HS-27A (cell line): ENCODE measurements at places on chromosomes 3 and 15.

- no peak for DNase-seq
Measured at GRCh38 chr3:64097920-64098319, 74.6 kb upstream of the PSMD6 start.

- no peak for DNase-seq
Measured at GRCh38 chr3:128081226-128081625, 29.0 kb downstream of the SEC61A1 start.

GRCh38 chr3:67819447-67819846 lies 165.0 kb upstream of the SUCLG2 start:
- DNase-seq = no peak

DNA sequence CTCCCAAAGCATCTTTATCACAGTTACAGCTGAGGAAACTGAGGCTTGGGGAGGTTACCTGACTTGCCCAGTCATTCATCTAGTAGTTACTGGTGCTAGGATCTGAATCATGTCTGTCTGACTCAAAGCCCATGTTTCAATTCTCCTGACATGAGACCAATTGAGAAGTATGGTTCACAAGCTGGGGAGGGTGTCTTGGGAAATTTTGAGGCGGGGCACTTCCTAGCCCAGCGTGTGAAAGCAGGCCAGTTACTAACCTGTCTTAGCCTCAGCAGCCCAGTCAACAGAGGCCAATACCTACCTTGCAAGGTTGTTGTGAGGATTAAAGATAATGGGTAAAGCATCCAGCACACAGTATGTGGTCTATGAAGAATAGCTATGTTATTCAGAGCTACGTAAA lies 37.0 kb downstream of the CLDN18 start:
- no peak for DNase-seq

GRCh38 chr3:32743934-32744333 lies 58.9 kb downstream of the CNOT10 start:
- no peak for DNase-seq

- no peak for DNase-seq
Measured at GRCh38 chr15:64683378-64683777, 92.0 kb downstream of the RBPMS2 start.

DNA sequence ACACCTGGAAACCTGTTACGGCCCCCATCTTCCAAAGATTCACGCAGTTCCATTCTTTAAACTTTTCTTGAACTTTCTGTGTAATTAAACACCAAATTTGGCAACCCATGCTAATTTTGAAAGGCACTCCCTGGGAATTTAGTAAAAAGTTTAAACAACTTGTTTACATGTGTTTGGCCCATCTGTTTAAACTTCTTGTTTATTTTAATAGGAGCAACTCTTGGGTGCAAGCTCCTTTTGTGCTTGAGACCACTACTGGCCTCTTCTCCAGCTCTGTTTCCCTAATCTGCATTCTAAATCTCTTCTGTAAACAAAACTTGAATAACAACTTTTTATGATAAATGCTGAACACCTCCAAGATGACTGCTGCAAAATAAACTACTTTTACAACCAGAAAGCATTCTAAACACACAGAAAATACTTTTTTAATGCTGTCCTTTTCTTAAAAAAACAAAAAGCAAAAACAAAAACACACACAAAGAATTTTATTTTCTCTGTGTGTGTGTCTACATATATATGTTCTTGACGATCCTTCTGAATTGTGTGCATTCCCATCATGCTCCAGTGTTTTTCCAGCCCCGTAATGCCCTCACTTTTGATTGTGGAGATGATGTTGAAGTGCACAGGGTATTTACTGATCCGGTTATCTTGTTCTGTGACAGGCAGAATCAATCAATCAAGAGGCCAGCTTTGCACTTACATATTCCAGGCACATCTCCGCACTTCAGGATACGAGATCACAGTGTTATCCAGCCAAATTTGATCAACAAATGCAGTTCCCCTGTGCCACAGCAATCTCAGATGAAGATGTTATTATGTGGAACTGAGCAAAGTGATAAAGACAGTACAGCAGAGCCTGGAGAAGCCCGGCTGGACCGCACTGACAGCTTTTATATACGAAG lies 416.9 kb downstream of the FOXP1 start:
- no peak for DNase-seq

GRCh38 chr3:105865016-105865623 lies 3.7 kb downstream of the CBLB start:
- no peak for DNase-seq

DNA sequence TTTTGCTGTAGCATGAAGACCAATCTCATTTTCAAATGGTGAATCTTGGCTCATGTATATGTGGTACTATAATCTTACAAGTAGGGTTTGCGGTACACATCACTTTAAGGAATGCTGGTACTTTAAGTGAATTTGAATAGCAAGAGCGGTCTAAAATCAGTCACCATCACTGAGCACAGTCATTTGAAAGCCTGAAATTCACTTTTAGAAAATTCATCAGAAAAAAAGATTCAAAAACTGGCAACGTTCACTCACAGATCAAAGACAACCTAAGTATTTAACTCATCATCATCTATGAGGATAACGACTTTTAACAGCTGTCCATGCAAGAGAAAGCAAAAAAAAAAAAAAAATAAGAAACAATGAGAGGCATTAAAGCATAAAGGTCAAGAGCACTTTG lies 111.6 kb downstream of the FHIT start:
- DNase-seq = no peak
